Fibroblast of skin of left biceps (primary cell): ENCODE measurements at places on chromosomes 6 and 20.

DNA sequence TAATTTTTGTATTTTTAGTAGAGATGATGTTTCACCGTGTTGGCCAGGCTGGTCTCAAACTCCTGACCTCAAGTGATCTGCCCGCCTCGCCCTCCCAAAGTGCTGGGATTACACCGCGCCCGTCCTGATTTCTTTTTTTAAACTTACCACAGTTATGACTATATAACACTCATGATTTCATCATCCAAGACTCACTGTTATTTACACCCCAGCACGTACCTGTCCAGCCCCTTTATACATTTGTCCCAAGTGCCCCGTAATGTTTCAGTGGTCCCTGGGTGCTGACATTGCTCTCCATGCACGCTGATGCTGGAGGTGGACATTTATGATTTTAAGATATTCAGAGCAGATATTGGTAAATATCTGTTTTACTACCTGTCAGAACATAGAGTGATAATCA, 219.9 kb upstream of the GMDS start:
- no peak for DNase-seq

- no peak for DNase-seq
Measured at GRCh38 chr6:63883597-63883996, 248.0 kb downstream of the PHF3 start.

GRCh38 chr6:7650878-7651277, 60.9 kb downstream of the SNRNP48 start:
- no peak for DNase-seq

DNA sequence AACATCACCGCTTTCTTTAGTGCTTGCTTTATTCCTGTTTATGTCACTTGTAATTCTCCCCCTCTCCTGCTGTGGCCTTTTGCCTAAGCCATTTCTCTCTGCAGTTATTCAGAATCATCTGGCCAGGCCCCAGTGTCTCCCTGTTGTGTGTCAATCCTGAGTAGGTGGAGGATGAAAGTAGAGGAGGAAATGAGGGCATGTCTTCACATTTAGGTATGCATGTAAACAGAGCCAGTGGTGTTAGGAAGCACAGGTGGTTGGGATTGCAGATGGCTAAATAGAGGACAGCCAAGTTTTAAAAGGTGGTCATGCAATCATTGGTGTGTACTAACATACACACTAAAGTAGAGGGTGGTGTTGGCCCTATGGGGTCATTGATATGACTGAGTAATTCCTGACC, 5.2 kb downstream of the PRSS35 start:
- no peak for DNase-seq

- peak; percentile 95 for DNase-seq
Measured at GRCh38 chr6:73803562-73804241, 107.7 kb downstream of the CD109 start.

- DNase-seq, result no peak
Measured at GRCh38 chr20:19407736-19408135, 195.3 kb downstream of the SLC24A3 start.

- no peak for DNase-seq
Measured at GRCh38 chr6:78910010-78910409, 42.7 kb downstream of the IRAK1BP1 start.

DNA sequence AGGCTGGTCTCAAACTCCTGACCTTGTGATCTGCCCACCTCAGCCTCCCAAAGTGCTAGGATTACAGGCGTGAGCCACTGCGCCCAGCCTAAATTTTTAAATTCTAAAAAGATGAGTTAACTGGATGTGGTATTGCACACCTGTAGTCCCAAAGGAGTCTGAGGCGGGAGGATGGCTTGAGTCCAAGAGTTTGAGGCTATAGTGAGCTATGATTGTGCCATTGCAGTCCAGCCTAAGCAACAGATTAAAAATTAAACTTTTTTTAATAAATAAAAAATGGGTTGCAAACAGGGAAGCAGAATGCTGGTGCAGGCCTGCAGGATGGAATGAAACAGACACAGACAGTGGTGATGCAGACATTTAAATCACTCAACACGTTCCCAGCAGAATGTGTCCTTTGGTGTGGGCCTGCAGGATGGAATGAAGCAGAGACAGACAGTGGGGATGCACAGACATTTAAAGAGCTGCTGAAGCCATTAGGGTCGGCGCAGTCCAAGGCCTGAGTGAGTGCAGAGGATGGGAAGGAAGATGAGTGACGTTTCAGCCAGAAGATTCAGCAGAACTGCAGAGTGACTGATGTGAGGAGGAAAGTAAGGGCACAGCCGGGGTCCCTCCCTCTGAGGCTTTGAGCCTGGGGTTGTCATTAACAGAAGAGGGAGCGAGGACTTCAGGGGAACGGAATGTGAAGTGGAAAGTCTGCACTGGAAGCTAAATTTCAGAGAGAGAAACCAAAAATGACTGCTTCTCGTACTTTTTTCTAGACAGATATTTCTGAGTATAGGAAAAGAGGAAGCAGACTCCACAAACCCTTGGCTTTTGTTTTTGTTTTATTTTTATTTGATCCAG, 117.5 kb downstream of the RIN2 start:
- DNase-seq, result no peak

DNA sequence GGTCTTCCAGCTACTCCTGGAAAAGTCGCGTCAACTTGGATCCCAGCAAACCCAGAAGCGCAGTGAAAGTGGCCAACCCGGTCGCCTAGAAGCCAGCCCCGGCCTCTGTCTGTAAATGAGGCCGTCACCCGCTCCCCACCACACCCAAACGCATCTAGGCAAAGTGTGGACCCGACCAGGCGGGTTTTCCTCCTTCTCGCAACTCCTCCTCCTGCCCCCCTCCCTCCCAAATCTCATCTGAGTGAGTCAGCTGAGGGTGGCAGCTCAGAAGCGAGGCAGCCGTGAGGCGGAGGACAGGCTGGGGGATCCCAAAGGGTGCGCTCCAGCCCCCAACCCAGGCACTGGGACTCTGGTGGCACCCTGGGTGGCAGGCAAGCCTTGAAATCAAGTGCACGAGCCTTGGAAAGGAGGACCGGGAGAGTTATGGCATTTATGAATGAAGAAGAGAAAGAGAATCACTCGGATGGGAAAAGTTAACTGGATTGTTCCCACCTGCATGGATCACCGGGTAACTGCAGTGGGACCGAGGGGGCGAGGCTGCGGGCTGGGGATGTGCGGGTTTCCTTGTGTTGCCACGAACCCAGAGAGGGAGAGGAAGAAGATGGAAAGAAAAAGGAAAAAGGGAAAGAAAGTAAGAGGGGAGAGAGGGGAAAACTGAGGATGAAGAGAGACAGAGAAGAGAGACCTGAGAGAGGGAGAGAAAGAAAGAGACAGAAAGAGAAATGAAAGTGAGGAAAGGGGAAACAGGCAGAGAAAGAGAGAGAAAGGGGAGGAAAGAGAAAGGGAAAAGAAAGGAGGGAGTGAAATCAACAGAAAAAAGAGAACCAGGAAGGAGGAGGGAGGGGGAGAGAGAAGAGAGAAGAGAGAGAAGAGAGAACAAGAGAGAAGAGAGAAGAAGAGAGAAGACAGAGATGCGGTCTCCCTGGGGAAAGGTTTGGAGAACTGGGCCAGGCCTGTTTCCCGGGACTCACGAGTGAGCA, at the start of gene APCDD1L:
TSS of gene APCDD1L (minus strand) at position 167 of the 980 bp plus-strand sequence. CDS start 692 bp downstream, outside the sequence.
- DNase-seq, result peak; percentile 13

DNA sequence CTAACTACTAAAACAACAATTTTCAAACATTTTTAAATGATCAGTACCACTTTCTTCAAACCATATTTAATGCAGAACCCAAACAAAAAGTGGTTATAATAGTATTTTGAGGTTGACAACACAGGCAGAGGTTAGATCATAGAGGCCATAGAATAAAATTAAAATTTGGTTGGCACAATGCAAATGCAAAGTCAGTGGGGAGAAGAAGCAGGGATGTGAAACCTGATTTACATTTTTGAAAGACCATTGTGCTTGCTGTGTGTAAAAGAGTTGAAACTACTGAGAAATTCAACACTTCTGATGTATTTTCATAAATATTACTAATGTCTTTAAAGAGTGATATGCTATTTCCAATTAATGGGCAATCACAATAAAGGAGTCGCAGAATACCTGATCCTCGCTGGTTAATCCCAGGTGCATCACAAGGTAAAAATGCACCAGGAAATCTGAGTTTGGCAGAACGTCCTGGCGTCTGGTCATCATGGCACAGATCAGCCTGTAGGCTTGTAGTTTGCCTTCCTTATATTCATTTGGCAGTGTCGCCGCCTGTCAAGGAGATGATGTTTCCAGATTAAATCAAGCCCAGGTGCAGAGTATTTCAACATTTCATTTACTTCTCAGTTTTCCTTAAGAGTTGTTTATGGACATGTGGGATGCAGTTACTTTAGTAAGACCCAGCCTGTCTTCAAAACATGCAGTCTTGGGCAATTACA, 141.2 kb downstream of the RALGAPA2 start:
- no peak for DNase-seq

DNA sequence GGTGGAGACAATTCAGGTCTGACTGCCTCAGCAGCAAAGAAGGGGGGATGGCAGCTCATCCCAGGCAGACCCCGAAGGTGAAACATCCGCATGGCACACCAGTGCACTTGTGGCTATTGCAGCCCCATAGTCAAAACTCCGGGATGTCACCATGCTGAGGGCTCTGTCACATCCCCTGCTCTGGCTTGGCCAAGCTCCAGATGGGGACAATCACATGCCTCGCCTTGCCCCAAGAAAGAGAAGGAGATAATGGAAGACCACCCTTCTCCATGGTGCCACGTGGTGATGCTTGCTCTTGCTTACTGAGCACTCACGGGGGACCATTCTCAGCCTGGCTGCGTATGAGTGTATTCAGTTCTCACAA, 60.2 kb downstream of the RBM38 start:
- no peak for DNase-seq

GRCh38 chr6:25219917-25220278, 59.3 kb upstream of the CARMIL1 start:
- DNase-seq, result no peak

DNA sequence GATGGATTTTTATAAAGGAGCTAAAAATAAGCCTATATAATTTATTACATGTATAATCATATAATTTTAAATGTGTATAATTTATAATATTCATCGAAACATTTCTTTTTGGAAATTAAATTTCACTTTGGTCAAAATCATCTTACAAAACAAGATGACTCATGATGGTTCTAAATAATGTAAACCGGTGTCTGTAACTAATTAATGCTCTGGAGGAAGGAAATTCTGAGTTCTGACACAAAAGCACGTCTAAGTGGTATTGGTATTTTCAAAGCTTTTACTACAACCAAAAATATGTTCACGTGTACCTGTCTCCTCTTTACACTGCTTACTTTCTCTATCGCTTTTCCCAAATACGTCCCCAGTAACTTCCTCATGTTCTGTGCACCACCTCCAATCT, 134.1 kb downstream of the MTHFD1L start:
- DNase-seq, result no peak

DNA sequence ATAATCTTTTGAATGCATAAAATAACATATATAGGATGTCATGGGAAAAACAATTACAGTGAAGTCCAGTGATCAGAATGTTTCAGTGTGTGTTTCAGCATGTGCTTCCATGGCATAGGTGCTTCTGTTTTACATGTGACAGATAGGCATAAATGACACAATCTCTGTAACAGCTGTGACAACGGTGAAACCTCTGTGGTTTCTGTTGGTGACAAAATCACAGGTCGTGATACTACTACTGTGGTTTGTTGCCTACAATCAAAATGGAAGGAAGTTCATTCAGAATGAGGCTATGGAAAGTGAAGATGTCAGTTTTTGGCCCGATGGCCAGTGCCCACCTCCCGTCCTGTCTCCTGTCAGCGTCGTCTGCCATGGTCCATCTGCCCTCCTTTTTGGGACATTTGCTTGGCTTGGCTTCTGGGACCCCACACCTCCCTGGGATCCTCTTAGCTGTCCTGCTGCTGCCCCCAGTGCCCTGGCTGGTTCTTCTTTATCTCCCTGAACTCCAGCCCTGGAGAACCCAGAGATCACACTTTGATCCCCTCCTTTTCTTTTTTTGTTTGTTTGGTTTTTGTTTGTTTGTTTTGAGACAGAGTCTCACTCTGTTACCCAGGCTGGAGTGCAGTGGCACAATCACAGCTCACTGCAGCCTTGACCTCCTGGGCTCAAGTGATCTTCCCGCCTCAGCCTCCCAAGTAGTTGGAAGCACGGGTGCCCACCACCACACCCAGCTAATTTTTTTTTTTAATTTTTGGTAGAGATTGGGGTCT, 79.3 kb upstream of the NAA20 start:
- no peak for DNase-seq

DNA sequence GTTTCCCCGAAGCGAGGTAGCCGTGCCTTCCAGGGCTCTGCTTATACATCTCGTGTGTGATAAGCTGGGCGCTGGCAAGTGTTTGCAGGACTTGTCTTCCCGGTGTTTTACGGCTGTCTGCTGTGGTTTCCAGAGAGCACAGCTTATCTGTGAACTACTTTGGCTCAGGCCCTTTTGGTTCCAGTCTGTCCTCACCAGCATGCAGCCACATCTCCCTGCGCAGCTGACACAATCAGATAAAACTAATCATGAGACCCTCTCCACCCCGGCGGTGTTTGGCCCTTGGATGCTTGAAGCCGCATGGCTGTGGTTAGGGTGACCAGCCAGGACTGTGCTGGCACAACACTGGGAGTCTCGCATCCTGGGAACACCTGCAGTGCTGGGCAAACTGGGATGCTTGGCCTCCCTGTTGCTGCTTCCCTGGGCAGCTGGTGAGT, 241.8 kb upstream of the FOXQ1 start:
- no peak for DNase-seq
